Heart left ventricle (tissue), 16 donors: ENCODE measurements at places on chromosomes 12 and 14. TPM values are rescaled to one million over a fixed set of nuclear protein-coding genes. Genes with fewer than 3 reads are reported as not detected.
A peak's percentile ranks its signal among the peaks of the same experiment; 100 is the strongest.

GRCh38 chr12:94025068-94025467 is 123.3 kb upstream of the PLXNC1 start:
- DNase-seq = no peak

DNA sequence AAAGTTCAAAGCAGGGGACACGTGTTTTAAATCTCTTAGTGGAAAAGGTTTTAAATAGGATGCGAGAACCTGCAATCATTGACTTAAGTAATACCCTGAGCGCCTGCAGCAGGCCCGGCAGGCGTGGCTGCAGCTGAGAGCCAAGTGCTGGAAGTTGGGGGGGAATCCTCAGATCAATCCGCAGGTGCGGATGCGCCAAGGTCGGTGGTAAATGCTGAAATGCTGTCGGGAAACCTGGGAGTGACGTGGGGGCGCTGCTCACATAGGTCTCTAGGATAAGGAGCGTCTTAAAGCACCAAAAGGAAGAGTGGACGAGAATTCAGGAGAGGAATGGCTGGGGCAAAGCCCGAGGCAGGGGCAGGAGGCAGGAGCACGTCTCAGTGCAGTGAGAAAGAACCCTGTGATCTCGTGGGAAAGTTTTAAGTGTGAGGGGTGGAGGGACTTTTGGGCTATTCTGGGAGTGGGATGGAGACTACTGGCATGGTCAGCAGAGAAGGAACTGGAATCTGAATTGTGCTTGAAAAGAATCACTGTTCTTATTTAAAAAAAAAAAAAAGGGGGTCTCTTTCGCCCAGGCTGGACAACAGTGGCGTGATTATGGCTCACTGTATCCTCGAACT is 883 bp upstream of the CDCA4 start:
- peak; percentile 36 for DNase-seq

The TMBIM4 gene
- 52.2 TPM for total RNA-seq

DNA sequence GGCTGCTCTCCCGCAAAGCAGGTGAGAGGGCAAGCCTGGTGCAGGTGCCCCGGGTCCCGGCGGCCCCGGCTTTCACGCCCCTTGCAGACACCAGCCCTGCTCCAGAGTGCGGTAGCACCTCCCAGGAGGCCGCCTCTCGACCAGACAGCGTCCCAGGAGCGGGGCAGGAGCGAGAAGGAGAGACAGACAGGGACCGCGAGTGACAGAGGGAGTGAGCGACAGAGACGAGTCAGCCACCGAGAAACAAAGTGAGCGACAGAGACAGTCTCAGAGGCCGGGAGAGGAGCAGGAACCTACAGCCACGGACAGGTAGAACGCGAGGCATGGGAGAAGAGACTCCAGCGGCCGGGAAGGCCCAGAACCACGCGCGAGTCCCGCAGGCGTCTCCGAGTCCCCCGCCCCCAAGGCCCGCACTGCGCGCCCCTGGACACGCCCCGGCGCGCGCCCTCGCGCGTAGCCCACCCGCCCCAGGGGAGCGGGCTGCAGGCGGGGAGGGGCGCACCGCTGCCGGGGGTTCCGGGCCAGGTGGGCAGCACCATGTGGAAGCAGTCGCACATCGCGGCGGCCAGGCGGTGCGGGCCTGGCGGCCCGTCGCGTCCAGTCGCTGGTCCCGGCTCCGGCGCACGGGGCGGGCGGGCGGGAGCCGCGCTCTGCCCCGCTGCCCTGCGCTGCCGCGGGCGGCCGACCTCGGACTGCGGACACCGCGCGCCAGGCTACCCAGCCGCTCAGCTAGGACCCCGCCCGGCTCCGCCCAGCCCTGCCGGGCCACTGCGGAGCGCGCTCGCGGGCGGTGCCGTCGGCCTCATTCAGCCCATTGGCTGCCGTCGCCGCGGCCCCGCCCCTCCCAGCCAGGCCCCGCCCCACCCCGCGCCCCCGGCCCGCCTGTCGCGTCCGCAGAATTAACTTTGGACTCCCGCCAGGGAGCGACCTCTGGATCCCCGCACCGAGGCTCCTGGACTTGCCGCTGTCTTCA is at the start of gene AHNAK2:
TSS of gene AHNAK2 (minus strand) at position 694 of the 973 bp plus-strand sequence. CDS start at position 557, 137 bp downstream.
- peak; percentile 75 for DNase-seq

- DNase-seq = peak; percentile 54
Measured at GRCh38 chr12:93819050-93819491, 141.9 kb downstream of the CRADD start.
